Ovary (tissue), 10 donors: ENCODE measurements at places on chromosomes 2 and 18. TPM values are rescaled to one million over a fixed set of nuclear protein-coding genes. Genes with fewer than 3 reads are reported as not detected.

DNA sequence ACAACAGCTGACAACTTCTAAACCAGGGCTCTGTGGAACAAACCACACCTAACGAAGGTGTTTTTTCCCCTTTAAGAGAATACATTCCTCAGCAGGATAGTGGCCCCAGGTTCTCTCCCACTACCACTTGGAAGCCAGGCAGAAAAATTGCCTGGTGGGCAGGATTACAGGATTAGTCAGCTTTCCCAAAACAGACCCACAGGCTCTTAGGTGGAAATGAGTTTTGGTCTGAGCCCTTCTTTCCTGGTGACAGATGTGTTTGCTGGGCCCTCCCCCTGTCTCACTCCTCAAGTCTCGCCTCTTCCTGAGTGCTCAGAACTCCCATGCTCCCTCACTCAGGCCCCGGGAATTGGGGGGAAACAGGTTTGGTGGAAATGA is 139.4 kb upstream of the HAAO start:
- H3K36me3 ChIP-seq = no peaks in the 10 kb centered on the region
- peak overlapping the region; percentile 56 for H3K27ac ChIP-seq
- peaks cover 43% of the 10 kb centered on the region for H3K4me1 ChIP-seq
- no peak overlapping the region for H3K4me3 ChIP-seq

GRCh38 chr18:32868406-32868805 is 95.6 kb upstream of the KLHL14 start:
- no peak for DNase-seq
- H3K36me3 ChIP-seq = no peaks in the 10 kb centered on the region
- H3K4me1 ChIP-seq = no peaks in the 10 kb centered on the region
- H3K4me3 ChIP-seq = no peak overlapping the region

DNA sequence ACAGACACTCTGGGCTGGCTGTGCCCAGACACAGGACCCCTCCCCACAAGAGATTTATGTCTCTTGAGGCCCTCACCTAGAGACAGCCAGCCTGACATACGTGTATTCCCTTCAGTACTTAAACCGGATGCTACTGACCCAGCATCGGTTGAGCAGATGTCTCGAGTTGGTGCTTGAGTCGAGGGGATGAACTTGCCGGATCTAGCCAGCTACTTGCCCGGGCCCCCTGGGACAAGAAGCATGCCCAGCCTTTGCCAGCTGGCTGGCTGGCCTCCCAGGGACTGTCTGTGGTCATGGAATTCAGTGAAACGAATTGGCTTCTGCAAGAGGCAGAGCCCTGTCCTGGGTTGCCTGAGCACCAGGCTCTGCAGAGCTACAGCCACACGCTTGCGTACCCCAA is 36.0 kb downstream of the DNMT3A start:
- H3K4me1 ChIP-seq = peaks cover 20% of the 10 kb centered on the region
- H3K4me3 ChIP-seq = no peak overlapping the region
- H3K36me3 ChIP-seq = no peaks in the 10 kb centered on the region
- no peak overlapping the region for H3K27ac ChIP-seq

- H3K27me3 ChIP-seq = no peaks in the 10 kb centered on the region
- H3K4me3 ChIP-seq = no peak overlapping the region
- H3K4me1 ChIP-seq = no peaks in the 10 kb centered on the region
- no peak for DNase-seq
- no peak overlapping the region for H3K27ac ChIP-seq
Measured at GRCh38 chr2:233477548-233478433, 88.8 kb downstream of the USP40 start.

DNA sequence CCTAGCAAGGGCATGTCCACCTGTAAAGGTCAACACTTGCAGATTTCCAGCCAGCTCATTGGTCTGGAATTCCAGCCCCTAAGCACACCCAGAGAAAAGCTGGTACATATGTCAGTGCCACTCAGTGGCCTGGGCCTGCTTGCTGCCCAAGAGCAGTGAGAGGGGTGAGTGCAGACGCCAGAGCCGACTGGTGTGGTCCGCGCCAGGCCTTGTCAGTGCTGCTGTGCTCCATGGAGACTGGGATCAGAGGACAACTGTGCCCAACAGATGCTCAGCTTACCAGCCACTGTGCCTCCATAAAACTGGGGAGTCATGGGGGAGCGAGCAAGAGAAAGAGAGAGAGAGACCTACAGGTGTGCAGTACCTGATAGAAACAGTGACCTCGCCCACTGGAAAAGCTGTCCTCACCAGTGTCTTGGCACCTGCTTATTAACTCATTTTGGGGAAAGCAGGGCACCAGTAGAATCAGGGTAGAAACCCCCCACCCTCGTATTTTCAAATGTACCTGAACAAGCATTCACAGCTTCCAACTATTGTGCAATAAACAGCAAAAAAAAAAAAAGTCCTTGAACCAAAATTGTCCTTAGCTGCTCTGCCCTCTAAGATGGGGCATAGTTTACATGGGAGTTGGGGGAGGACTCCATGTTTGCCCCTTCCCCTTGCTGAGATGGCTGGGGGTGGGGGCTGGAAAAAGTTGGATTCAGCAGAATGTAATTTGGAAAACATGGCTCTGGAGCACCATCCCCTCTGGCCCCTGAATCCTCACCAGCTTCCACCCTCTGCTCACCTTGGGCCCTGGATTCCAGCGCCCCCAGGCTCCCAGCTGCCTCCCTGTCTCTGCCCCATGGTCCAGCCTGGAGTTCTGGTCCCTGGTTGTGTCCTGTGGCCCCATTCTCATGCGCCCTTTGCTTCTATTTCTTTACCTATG is 1.4 kb upstream of the SP140L start:
- no peaks in the 10 kb centered on the region for H3K36me3 ChIP-seq
- peaks cover 6% of the 10 kb centered on the region for H3K4me1 ChIP-seq
- H3K27me3 ChIP-seq = no peaks in the 10 kb centered on the region
- H3K4me3 ChIP-seq = no peak overlapping the region
- DNase-seq = no peak

GRCh38 chr2:10039658-10040410 is 3.5 kb upstream of the KLF11 start:
- DNase-seq = no peak
- H3K27ac ChIP-seq = no peak overlapping the region
- no peaks in the 10 kb centered on the region for H3K27me3 ChIP-seq
- H3K36me3 ChIP-seq = no peaks in the 10 kb centered on the region
- H3K4me1 ChIP-seq = peaks cover 29% of the 10 kb centered on the region

GRCh38 chr18:8603663-8604520 is 5.3 kb upstream of the RAB12 start:
- H3K4me1 ChIP-seq = peaks cover 4% of the 10 kb centered on the region
- H3K27me3 ChIP-seq = no peaks in the 10 kb centered on the region
- DNase-seq = no peak
- H3K27ac ChIP-seq = no peak overlapping the region

GRCh38 chr18:40469316-40469715 is 1485.7 kb upstream of the PIK3C3 start:
- H3K4me1 ChIP-seq = no peaks in the 10 kb centered on the region
- no peak overlapping the region for H3K4me3 ChIP-seq
- no peaks in the 10 kb centered on the region for H3K36me3 ChIP-seq
- H3K27ac ChIP-seq = no peak overlapping the region
- no peaks in the 10 kb centered on the region for H3K27me3 ChIP-seq

GRCh38 chr2:204040016-204040415 is 103.5 kb downstream of the ICOS start:
- H3K4me1 ChIP-seq = no peaks in the 10 kb centered on the region
- H3K36me3 ChIP-seq = no peaks in the 10 kb centered on the region
- H3K27ac ChIP-seq = no peak overlapping the region
- no peak for DNase-seq

GRCh38 chr2:43255296-43255910 is 29.0 kb upstream of the ZFP36L2 start:
- H3K36me3 ChIP-seq = no peaks in the 10 kb centered on the region
- peak overlapping the region; percentile 18 for H3K27ac ChIP-seq
- H3K27me3 ChIP-seq = no peaks in the 10 kb centered on the region
- H3K4me3 ChIP-seq = no peak overlapping the region

DNA sequence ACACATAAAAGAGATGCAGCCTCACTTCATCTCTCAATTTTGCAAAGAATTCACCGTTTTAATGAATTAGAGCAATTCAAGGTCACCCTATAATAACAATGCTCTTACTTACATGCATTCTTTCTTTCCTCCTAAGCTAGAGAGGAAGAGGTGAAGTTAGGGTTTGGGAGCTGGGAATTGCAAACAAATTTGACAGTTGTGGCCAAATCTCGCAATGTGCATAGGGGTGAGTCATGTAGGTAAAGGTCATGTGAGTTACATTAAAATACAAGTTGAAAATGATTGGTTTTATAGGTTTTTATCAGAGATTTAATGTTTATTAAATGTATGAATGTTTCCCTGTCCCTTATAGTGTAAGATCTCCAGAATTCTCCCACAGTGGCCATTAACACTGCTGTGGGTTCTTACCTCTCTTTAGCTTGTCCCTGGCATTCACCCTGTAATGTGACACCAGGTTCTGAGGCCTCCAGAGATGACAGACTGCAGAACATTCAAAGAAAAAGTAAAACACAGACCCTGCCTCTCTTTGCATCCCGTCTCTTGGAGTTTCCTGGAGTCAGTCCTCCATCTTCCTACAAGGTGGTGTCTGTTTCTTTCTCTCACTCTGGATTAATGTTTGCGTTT is 53.7 kb upstream of the LGALSL start:
- H3K27me3 ChIP-seq = no peaks in the 10 kb centered on the region
- no peak for DNase-seq
- H3K36me3 ChIP-seq = no peaks in the 10 kb centered on the region
- no peak overlapping the region for H3K4me3 ChIP-seq
- H3K27ac ChIP-seq = no peak overlapping the region
- H3K4me1 ChIP-seq = peaks cover 12% of the 10 kb centered on the region

DNA sequence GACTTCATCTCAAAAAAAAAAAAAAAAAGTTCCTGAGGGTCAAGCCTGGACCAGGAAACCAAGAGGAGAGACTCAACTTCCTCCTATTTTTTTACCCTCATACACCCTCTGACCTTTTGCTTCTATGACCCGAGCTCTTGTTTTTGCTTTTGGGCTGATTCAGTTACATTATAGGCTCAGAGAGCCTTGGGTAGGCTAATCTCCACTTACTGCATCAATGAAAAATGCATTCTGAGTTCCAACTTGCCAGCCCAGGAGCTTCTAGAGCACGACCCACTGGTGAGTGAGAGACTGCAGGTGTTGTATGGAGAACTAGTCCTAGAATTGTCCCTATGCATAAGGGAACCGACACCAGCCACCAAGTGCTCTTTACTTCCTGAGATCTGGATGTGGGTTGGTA is 91.1 kb downstream of the CABLES1 start:
- no peaks in the 10 kb centered on the region for H3K27me3 ChIP-seq
- H3K27ac ChIP-seq = peak overlapping the region; percentile 92
- peaks cover 24% of the 10 kb centered on the region for H3K4me1 ChIP-seq
- DNase-seq = no peak

GRCh38 chr2:104804148-104804890 is 49.6 kb upstream of the POU3F3 start:
- no peak for DNase-seq
- H3K4me3 ChIP-seq = no peak overlapping the region
- no peaks in the 10 kb centered on the region for H3K4me1 ChIP-seq

GRCh38 chr2:223029287-223029686 is 22.7 kb upstream of the KCNE4 start:
- no peak overlapping the region for H3K27ac ChIP-seq
- no peaks in the 10 kb centered on the region for H3K4me1 ChIP-seq
- no peak for DNase-seq
- no peak overlapping the region for H3K4me3 ChIP-seq
- no peaks in the 10 kb centered on the region for H3K36me3 ChIP-seq

DNA sequence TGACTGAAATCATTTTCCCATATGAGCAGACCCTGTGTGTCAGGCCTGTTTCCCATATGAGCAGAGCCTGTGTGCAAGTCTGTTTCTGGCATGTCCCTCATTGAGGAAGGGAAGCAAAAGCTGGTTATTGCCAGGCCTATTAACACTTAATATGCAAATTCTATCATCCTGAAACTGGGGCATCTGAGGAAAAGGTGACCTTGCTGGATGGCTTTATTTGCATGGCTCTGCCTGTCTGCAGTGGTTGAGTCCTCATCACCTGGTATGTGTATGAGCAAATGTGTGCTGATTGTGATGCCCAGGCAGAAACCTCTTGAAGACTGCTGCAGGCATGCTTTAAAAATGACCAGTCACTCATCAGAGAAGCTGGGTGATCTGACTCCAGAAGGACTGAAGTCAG is 31.2 kb downstream of the EIF4E2 start:
- no peak overlapping the region for H3K27ac ChIP-seq
- no peaks in the 10 kb centered on the region for H3K36me3 ChIP-seq
- H3K4me3 ChIP-seq = no peak overlapping the region
- no peak for DNase-seq

DNA sequence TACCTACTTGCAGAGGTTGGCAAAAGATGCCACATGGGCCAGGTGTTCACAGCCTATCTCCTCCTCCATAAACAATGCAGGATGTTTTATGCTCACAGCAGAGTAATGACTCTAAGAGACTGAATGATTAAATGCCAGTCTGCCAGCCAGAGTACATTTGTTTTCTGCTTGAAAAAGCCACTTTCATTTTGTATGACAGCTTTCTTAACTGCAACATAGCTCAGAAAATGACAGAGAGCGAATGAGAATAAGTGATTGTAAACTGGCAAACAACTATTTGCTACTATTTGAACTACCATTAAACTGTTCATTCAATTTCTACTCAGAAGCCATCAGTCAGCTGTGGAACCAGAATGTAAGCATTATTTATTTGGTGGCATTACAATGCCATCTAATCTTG is 50.6 kb upstream of the DCC start:
- H3K4me1 ChIP-seq = no peaks in the 10 kb centered on the region
- DNase-seq = no peak
- no peak overlapping the region for H3K4me3 ChIP-seq
- no peak overlapping the region for H3K27ac ChIP-seq
- H3K27me3 ChIP-seq = no peaks in the 10 kb centered on the region

- DNase-seq = no peak
- no peak overlapping the region for H3K27ac ChIP-seq
- no peak overlapping the region for H3K4me3 ChIP-seq
- H3K4me1 ChIP-seq = peaks cover 3% of the 10 kb centered on the region
- H3K27me3 ChIP-seq = no peaks in the 10 kb centered on the region
- H3K36me3 ChIP-seq = no peaks in the 10 kb centered on the region
Measured at GRCh38 chr2:11074246-11074820, 80.9 kb upstream of the SLC66A3 start.

The CAPN14 gene
- total RNA-seq = not detected

The B3GNT7 gene
- total RNA-seq = 13.1 TPM

The IRS1 gene
- total RNA-seq = 44.1 TPM

The VIT gene
- 29.7 TPM for total RNA-seq

The ANKRD30BL gene
- 1.2 TPM for total RNA-seq

The FAM110C gene
- 11.4 TPM for total RNA-seq
